ENCODE measurements at places on chromosomes 11 and 22.

DNA sequence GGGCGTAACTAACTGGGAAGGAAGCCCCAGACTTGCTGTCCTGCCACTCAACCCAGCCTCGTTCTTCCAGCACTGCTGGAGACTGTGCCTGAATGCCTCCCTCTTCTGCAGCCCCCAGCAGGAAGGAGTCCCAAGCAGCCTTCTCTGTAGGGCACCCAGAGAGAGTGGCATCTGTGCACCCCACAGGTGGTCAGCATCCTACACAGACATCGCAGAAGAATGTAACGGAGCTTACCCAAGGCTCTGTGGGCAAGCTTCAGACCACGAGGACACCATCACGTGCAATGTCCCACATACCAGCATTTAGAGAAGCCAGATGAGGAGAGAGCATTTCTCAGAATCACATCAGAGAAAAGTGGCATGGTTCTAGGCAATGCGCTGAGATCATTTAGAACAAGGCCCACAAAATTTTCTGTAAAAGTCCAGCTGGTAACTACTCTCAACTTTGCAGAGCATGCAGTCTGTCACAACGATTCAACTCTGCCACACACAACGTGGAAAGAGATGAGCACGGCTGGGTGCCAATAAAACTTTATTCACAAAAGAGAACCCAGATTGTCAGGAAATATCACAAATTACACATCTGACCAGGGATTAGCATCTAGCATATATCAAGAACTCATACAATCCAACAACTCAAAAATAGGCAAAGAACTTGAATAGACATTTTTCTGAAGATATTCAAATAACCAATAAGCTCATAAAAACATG, 33.4 kb downstream of the SHANK2 start:
- DNase-seq, result no peak

- DNase-seq, result no peak
Observed at GRCh38 chr22:35502836-35503235, 37.8 kb upstream of the RASD2 start.

GRCh38 chr11:68503251-68503687, 42.7 kb downstream of the PPP6R3 start:
- DNase-seq, result no peak

DNA sequence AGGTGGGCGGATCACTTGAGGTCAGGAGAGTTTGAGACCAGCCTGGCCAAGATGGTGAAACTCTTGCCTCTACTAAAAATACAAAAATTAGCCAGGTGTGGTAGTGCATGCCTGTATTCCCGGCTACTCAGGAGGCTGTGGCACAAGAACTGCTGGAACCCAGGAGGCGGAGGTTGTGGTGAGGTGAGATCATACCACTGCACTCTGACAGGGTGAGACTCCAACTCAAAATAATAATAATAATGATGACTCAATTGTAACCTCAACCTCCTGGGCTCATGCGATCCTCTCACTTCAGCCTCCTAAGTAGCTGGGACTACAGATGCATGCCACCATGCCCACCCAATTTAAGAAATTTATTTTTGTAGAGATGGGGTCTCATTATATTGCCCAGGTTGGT, 15.6 kb upstream of the CHRNA10 start:
- DNase-seq, result no peak

DNA sequence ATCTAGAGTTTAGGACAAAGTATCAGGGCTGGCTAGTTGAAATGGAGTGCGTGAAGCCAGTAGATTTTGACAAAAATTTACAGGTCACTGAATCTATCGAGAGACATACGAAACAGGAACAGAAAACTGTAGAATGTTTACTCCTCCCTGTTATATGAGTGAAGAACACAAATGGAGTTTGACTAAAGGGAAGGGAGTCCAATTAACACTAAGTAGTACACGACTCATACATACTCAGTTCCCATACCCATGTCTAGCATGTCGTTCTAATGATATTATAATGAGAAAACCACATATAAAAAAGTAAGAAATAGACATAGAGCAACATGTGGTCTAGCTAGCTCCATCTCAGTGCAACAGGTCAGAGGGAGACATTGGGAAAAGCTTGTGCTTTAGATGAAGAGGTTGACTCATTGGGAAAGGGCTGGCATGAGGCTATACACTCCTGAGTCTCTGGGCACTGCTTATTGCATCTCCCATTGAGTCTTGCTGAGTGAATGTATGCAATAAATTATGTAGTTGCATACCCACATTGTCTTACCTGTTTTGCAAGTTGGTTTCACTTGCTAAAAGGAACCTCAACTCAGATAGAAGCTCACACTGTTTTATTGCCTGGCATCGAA, 43.5 kb downstream of the CD44 start:
- no peak for DNase-seq

- no peak for DNase-seq
Observed at GRCh38 chr22:25996669-25997068, 172.6 kb upstream of the SEZ6L start.

GRCh38 chr22:23117891-23118646, 23.7 kb downstream of the RSPH14 start:
- DNase-seq, result no peak

- no peak for DNase-seq
Observed at GRCh38 chr11:69657456-69657910, 16.5 kb downstream of the CCND1 start.

DNA sequence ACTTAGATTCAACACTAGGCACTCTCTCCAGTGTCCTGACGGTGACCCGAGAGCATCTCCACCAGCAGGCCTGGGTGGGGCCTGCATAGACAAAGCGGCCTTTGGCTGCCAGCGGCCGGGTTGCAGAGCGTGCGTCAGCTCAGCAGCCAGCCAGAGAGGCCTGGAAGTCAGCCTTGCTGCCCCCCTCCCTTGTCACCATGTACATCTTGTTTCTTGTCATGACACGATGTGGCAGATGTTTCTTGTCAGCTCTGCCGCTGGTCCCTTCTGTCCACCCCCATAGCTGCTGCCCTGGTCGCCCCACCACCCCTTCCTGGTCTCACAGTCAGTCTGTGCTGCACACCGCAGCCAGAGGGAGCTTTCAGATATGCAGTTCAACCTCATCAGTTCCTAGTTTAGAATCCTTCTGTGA, 33.1 kb upstream of the CBX7 start:
- no peak for DNase-seq

DNA sequence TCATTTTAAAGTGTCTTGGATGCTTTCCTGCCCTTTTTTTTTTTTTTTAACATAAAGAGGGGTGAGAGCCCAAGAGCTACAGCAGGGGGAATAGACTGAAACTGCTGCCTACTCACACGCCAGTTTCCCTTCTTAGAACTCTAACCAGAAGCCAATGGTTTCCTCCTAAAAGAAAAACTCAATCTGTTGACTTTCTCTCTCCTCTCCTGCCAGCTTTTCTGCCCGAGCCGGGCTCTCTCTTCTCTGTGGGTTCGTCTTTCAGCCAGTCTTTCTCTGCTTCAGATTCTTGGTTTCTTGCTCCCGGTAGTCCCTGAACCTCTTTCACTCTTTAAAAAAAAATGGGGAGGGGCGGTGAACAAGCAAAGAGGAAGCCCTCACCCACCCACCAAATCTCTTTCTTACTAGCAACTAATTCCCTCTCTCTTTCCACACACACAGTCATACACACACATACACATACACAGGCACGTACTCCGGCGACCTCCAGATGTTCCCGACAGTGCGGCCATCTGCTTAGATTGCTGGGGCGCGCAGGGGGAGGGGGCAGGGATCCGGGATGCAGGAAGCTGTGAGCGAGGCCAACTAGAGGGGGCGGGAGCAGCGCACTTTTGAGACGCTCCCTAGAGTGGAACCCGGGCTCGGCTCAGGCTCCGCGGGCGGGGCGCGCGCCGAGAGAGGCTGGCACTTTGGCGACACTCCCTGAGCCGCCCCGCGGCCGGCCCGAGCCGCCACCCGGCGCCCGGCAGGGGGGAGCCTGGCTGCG, 444 bp upstream of the TSKU start:
- peak; percentile 86 for DNase-seq

DNA sequence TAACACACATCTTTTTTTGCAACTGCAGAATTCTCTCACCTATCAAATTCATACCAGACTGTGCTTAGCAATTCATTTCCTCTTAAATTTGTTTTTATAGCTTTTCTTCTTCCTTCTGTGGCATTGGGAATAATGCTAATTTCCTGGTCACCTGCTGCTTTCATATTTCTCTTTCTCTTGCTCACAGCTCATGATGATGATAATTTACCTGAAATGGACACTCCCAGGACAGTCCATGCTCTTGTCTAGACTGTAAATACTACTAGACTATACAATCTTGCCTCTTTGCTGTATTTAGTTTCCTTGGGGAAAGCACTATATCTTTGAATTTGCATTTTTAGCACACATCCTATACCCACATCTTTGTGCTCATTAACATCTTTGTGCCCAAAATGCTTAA, 15.5 kb downstream of the CASP5 start:
- DNase-seq, result no peak

DNA sequence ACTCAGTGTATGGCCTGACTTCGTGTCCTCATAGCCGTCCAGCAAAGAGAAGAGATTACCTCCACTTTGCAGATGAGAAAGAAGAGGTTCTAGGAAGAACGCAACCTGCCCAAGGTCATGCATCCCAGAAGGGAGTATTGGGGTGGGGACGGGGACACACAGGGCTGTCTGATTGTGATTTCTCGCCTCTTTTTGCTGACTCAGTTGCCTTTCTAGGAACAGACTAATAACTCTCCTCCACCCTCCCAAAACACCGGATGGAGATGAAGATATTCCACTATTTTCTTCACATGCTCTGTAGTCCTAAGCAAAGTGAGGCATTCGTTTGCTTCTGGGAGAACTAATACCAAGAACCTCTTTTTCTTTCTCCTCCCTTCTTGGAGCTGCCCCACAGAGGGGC, 529.3 kb downstream of the MIAT start:
- DNase-seq, result no peak

DNA sequence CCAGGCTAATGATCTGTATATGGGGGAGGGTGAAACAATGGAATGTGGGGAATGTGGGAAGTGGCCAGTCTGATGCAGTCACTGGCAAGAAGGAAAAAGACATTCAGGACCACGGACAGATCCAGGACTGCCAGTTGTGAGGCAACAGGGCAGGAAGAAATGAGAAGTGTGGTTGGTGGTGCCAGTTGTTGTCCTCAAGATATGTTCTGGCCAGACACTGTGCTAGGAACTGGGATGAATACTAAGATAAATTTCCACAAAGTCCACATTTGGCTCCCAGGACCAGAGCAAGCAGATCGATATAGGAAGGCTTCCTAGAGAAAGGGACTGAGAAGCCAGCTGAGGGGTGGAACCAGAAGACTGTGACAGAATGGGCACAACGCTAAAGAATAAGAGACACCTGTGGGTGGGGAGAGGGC, 6.8 kb upstream of the TPBGL start:
- DNase-seq, result peak; percentile 34

- no peak for DNase-seq
Observed at GRCh38 chr11:13280092-13280722, 2.6 kb downstream of the BMAL1 start.

DNA sequence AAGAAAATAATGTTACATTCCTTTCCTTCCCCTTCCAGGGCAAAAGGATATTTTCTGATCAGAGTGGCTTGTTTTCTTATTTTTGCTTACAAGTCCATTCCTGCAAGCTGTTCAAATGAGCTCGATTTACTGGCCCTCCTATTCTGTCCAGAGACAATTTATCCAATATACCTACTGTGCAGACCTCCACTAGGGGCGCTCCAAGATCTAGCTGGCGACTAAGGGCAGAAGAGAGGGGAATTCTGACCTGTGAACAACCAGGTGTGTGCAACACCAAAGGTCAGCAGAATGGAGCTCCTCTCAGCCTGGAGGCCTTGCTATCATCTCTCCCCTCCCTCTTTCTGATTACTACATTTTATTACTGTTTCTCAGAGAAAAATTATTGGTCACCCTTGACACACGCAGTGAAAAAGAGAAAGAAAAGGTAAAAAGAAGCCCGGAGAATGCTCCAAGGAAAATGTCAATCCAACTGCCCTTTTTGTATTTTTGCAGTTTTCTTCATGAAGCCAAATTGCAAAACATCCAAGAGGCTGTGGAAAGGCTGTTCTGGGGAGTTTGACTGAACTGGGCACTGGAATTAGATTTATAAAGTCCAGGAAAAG, 3.2 kb downstream of the SEZ6L start:
- peak; percentile 47 for DNase-seq

All from activated CD4-positive, alpha-beta T cell treated with anti-CD3 and anti-CD28 coated beads, Interleukin-10, Interleukin-2, amounts not matched to agents 100 ng/mL and 50 ng/mL, durations not matched to agents 16 hours and 8 hours (primary cell).